ENCODE measurements at places on chromosomes 7 and 10.

DNA sequence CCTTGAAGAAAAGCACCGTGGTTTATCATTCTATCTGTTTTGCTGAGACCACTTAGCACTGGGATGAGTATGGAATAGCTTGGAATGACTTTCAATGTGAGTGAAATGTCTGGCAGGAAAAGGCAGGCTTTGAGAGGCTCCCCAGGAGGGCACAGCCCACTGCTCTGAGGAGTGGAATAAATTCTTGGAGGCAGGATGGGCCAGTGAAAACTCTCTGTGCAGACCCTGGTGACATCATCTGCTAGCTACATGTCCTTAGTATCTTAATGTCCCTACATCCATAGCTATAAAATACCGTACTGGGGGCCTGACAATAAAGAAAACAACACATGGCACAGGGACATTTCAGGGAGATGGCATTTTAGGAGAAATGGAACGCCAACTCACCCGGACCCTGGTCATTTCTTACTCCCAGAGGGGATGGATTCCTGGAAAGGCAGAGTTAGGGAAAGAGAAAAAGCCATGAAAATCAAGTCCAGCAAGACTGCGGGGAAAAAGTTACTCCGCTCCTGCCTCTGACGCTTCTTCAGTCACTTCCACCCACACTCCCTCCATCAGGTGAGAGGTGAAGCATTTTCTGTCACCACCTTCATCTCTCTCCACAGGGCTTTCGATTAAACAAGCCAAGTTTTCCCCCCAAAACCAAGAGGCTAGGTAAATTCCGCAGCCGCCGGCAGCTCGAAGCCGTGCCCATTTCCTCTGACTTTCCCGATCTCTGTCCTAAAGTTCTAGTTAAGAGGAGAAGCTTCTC, 991 bp downstream of the ZNF239 start:
- DNase-seq: no peak

DNA sequence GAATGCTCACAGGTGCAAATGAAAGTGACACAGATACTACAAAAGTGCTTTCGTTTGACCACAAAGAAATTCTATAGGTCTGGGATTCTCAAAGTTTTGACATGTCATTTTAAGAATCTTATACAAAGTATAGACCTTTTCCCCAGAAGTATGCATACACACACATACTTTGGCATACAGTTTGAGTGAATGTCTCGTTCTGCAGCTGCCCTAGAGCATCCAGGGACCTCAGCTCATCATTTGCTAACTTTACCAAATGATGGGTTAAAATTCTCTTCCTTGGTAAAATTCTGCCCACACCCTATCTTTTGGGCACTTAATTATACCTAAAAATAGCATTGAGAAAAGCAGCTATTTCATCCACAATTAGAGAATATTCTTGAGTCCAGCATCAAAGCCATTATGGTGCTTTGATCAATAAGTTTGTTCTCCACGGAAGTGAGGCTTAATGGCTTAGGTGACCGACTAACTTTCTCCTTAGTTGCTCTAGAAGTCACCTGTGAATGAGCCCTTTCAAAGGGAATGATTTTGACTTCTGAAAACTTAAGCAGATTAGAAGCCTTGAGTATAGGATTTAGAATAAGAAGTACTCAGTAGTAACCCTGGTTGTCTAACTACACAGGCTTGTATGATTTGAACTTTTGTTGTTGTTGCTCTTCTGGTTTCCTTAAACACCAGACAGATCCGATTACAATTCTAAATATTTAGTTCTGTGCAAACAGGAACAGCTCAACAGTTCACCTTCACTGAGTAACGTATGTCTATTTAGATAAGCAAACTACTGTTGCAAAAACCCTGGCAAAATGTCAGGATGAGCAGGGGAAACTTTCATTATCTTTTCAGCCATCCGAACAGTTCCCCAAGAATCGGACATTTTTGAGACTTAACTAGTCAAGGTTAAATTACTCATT, 70.6 kb downstream of the CNNM2 start:
- DNase-seq: no peak

DNA sequence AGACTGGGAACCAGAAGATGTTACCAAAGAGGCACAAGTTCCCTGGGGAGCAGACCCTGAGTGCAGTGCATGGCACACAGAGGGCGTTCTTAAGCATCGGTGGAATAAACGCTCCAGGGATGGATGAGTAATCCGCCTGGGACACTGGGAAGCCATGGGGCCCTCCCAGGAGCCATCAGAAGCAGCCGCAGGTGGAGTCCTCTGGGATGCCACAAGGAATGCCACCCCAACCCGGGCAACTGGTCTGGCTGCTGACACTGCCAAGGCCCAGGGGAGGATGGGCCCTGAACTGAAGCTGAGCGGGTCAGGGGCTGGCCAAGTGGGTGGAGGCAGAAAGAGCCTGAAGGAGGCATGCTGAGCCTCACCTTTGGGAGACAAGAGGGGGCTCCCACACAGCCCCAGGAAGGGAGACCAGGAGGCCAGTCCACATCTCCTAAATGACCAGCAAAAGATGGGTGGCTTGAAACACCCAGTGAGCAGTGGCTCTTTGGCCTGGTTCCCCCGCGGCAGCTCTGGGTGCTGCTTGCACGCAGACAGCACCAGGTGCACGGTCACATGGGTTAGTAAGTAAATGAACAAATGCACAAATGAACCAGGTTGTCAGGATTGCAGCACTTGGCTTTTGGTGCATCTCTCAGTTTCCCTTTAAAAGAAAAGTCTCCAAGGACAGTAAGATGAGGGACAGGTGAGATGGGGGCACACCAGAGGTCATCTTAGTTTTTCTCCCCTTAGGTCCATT, 141.3 kb upstream of the ZMIZ1 start:
- DNase-seq: no peak

DNA sequence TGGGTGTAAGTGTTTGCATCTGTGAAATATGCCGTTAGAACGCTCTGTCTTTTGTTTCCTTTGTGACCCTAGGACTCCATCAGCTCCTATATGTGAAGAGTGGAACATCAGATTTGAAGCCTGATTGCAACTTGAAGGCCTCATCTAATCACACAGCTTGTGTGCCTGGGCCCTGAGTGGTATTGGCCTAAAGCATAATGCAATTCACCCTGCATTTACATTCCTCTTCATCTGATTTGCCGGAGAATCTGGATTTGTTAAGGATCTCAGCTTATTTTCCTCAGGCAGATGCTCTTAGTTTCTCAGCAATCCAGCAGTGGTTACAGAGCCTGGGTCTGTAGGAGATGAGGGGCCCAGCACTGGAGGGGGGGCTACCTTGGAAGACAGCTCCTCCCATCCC, 183.2 kb upstream of the ITGB1 start:
- no peak for DNase-seq

- DNase-seq: no peak
Measured at GRCh38 chr7:43693687-43694398, 35.5 kb downstream of the COA1 start.

DNA sequence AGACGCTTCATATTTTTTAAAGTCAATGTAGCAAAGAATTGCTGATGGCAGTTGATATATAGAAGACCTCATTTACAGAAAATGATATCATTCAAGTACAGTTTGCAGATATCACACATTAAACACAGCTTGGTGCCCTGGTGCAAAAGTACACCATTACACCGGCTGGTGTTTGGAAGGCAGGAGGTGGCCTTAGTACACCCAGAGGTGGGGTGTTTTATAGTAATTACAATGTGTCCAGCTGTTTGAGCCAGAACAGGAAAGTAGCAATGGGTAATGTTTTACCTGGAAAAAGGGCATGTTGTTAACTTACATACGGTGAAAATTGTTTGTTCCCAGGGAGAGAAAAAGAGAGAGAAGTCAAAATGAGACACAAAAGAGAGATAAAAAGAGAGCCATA, 103.0 kb upstream of the YAE1 start:
- DNase-seq: no peak

GRCh38 chr10:131290781-131291180, 20.7 kb downstream of the TCERG1L start:
- DNase-seq: no peak

DNA sequence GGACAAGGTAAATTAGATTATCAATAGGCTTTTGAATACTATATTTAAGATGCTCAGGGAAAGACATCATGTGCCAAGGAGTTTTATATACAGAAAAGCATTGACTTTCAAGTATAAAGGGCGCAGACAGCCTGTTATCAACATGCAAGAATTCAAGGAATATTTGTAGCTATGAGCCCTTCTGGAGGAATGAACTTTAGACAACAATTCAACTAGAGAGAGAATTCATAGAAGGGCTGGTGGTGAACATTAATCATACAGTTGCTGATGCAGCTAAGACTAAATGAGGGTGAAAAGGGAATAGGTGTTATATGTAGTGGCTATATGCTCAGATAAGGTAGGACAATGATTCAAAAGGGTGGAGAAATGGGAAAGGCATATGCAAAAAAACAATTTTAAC, 41.2 kb downstream of the AOAH start:
- no peak for DNase-seq

- DNase-seq: no peak
Measured at GRCh38 chr7:154505362-154505761, 453.2 kb downstream of the DPP6 start.

GRCh38 chr10:1938317-1938716, 201.0 kb upstream of the ADARB2 start:
- DNase-seq: peak; percentile 75

GRCh38 chr7:141436575-141437075, 114.6 kb upstream of the AGK start:
- no peak for DNase-seq

DNA sequence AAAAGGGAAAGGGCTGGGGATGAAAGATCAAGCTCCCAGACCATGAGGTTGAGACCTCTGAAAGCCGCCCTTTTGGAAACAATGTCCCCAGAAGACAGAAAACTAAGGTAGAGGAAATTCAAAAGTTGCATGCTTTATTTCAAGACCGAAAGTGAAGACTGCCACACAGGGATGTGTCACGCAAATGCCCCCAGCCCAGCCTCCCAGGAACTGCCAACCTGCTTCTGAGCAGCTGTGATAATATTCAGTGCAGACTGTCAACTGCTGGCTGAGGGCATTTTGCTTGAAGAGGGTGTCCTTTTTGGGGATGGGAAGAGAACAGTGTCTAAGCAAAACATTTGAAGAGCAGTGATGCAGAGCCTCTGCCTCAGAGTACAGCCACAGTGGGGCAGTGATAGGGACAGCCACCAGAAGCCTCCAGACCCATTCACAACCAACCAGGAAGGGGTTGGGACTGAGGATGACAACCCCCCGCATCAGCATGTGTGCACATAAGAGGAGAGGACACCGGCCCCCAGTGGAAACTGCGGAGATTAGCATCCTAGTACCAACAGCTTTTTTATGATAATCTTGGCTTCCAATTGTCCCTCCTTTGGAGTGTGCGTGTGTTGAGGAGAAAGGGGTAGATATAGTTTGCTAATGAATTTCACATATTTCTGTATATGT, 34.7 kb upstream of the NFE2L3 start:
- no peak for DNase-seq

DNA sequence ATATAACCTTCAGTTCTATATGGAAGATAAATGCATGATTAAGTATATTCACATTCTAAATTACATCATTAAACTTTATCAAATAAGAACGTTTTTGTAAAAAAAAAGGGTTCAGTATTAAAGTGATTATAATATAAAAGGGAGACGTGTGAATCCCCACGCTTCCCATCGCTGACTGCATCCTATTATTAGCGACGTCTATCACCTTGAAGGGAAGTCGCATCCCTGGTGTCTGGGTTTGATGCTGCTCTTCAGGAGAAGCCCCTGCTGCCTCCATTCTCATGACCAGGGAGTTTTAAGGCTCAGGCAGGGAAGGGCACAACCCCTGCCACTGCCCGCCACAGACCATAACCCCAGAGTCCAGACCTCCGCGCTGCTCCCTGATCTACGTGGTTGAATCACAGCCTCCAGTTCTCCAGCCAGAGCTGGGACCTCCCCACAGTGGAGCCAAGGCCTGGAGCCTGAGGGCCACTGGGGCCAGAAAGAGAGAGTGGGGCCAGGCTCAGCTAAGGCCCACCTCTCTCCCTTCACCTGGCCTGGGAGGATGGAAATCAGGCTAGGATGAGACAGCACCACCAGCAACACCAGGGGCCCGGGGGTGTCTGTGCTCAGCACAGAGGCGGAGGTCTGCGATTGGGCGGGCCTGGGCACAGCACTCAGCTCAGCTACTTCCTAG, 130.6 kb downstream of the TCERG1L start:
- DNase-seq: no peak

DNA sequence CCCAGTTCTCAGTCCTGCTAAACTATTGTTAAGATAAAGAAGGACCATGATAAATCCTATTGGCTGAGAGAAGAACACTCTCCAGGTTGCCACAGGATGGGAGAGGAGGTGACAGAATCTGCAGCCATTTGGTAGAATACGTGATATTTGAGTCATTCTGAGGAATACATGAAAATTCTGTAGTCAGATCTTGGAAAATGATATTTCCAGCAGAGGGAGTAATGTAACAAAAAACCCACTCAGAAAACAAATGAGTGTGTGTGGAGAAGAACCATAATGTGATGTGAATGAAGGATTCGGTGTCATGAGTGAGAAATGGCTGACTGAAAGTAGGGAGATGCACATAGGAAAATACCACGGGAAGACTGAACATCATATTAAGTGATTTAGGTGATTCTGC, 128.5 kb upstream of the PFKP start:
- no peak for DNase-seq

- DNase-seq: no peak
Measured at GRCh38 chr10:71078454-71079145, 133.8 kb upstream of the UNC5B start.

- no peak for DNase-seq
Measured at GRCh38 chr10:80149123-80149522, 16.6 kb downstream of the PLAC9 start.

GRCh38 chr7:24665564-24666294, 91.5 kb downstream of the GSDME start:
- DNase-seq: no peak

GRCh38 chr10:97407211-97407951, 6.2 kb upstream of the RRP12 start:
- peak; percentile 37 for DNase-seq

- no peak for DNase-seq
Measured at GRCh38 chr7:103902917-103903316, 86.5 kb downstream of the RELN start.

GRCh38 chr10:83119346-83119745, 1020.0 kb upstream of the GHITM start:
- no peak for DNase-seq

DNA sequence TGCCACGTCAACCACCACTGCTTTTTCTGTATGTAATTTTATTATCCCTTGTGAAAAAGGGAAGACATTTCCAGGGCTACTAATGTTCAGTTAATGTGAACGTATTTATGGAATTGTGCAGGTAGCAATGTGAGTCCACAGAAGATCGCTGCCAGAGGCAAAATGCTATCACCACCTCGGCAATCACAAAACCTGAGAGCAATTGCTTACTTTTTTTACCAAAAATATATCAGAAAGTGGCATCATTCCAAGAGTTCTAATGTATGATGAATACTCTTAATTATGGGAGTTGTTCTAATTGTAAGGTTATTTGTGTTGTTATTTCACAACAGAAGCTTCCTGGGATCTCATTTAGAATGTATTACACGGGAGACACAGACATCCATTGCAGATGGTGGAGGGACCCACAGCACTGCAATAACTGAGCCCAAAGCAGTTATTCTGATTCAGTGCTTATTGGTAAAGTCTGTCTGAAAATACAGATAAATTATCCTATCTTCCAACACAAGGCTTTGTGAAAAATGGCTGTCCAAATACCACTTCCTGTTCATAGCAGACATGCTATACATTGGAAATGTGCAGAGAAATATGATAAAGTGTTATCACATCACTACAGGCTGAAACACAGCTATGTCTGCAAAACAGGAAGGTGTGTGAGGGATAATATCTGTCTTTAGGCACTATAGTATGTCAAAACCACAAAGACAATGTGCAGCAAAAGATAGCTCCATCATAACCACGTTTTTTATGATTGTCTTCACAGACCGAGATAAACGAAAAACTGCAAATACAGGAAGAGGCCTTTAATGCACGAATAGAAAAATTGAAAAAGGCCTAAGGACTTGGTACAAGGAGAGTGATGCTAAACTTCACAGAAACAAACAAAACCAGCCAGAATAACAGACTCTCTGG, 102.7 kb downstream of the CABCOCO1 start:
- DNase-seq: no peak

Measured in stimulated activated CD4-positive, alpha-beta T cell treated with anti-CD3 and anti-CD28 coated beads, TNF-alpha, amount 100 ng/mL, for 4 hours (primary cell).